Stimulated activated CD4-positive, alpha-beta T cell treated with anti-CD3 and anti-CD28 coated beads, Interleukin-4, amount 100 ng/mL, for 4 hours (primary cell): ENCODE measurements at places on chromosomes 4 and X.

- DNase-seq, result no peak
Observed at GRCh38 chr4:181982437-181982836, 260.8 kb upstream of the TENM3 start.

GRCh38 chr4:157664726-157665125 lies 444.2 kb downstream of the GRIA2 start:
- DNase-seq, result no peak

DNA sequence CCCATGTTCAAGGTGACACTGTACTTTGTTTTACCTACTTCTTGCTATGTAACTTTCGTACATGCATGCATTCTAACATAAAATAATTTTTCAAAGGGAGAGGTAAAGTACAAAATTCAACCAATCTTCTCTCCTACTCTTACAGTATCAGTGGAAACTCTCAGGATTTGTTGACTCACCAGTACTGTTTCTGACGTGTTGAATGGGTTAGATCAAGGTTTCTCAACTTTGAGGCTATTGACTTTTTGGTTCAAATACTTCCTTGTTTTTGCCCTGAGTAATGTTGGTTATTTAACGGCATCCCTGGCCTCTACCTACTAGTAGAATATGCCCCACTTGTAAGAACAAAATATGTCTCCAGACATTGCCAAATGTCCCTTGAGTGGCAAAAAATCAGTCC lies 94.6 kb upstream of the SMAD1 start:
- no peak for DNase-seq

DNA sequence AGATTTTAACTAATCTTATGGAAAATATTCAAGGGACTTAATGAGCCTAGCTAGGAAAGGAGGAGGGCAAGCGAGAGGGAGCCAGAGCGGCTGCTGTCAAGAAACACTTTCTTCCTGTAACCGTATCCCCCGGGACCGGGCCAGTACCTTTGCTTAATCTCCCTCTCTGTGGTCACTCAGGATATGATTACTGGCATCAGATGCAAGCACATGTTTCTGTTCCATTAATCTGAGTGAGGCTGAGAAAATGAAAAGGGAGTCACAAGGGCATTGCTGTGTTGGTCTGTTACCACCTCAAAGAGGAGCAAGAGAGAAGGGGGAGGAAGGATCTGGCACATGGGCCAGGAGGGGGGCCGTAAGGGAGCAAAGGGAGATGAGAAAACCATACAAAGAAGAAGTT lies 356.7 kb upstream of the GATB start:
- no peak for DNase-seq

GRCh38 chrX:70769659-70770227 lies 138.8 kb downstream of the TEX11 start:
- DNase-seq, result no peak

- DNase-seq, result no peak
Observed at GRCh38 chr4:123706973-123707372, 310.4 kb downstream of the SPRY1 start.

DNA sequence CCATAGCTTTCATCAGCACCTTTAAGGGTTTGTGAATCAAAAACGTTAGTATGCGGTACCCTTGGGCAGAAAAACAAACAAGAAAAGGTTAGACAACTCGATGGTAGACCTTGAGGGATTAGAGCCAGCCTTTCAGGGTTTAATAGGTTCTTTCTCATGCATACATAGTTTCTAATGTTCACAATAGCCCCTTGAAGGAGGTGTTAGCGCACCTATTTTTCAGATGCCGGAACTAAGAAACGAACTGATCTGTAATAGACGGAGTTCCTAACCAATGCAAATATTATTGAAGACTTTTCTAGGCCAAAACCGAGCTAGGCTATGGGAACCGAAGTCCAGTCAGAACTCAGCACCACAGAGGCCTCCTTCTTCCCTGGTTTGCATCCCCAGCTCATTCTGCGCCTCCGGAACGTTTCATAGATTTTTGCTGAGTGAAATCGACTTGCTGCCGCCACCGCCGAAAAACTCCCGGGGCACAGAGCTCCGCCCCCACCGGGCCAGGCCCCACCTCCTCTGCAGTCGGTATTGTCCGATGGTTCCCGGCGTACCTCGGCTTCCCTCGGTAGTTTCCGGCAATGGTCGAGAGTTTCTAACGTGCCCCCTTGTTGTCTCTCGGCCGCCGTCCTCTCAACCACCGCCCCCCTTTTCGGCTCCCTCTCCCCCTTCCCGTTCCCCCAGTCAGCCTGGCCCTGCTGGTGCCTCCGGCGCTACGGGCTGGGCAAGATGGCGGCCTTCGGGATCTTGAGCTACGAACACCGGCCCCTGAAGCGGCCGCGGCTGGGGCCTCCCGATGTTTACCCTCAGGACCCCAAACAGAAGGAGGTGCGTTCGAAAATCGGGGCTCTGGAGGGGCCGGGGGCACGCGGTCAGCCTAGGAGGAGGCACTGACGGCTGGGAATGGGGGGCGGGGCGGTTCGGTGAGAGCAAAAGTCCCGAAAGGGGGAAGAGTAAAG lies at the start of gene MED12:
Gene MED12, plus strand, starts transcription at position 565 of the 953 bp plus-strand sequence. Its CDS starts 159 bp downstream, at position 724.
- DNase-seq, result peak; percentile 79
